Osteoblast (primary cell): ENCODE measurements at places on chromosomes 5 and 9. TPM values are rescaled to one million over a fixed set of nuclear protein-coding genes. Genes with fewer than 3 reads are reported as not detected.

DNA sequence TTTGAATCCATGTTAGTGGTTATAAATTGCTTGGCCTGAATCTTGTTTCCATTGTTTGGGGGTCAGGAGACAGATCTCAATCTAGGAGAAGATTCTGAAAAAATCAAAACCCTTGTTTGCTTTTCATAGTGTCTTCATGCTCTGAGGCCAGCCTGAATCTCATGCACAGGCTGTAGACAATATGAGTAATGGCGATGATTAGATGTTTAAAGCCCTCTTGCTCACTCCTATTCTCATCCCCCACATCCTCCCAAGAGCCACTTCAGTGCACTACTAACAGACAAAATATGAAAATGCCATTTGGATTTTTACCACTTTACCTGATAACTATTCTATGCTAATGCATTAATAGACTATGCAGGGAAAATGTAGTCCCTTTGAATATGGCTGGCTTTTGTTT lies 129.4 kb downstream of the NUDT12 start:
- peaks cover 58% of the 10 kb centered on the region for H3K4me1 ChIP-seq
- no peaks in the 10 kb centered on the region for H3K27me3 ChIP-seq
- peak; percentile 94 for DNase-seq
- H3K27ac ChIP-seq, result peak overlapping the region; percentile 62
- H3K4me3 ChIP-seq, result no peak overlapping the region

STC2 gene
- 431 and 558 TPM in 2 replicates for total RNA-seq

DNA sequence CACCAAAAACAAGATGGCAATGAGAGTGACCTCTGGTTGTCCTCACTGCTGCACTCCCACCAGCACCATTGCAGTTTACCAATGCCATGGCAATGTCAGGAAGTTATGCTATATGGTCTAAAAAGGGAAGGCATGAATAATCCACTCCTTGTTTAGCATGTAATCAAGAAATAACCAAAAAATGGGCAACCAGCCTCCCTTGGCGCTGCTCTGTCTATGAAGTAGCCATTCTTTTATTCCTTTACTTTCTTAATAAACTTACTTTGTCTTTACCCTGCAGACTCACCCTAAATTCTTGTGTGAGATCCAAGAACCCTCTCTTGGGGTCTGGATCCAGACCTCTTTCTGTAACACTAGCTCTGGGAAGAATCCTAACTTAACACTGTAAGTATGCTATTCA lies 127.4 kb upstream of the IFNE start:
- H3K27ac ChIP-seq, result no peak overlapping the region
- H3K36me3 ChIP-seq, result no peaks in the 10 kb centered on the region
- peaks cover 39% of the 10 kb centered on the region for H3K4me1 ChIP-seq
- H3K4me3 ChIP-seq, result no peak overlapping the region
- no peaks in the 10 kb centered on the region for H3K27me3 ChIP-seq

DNA sequence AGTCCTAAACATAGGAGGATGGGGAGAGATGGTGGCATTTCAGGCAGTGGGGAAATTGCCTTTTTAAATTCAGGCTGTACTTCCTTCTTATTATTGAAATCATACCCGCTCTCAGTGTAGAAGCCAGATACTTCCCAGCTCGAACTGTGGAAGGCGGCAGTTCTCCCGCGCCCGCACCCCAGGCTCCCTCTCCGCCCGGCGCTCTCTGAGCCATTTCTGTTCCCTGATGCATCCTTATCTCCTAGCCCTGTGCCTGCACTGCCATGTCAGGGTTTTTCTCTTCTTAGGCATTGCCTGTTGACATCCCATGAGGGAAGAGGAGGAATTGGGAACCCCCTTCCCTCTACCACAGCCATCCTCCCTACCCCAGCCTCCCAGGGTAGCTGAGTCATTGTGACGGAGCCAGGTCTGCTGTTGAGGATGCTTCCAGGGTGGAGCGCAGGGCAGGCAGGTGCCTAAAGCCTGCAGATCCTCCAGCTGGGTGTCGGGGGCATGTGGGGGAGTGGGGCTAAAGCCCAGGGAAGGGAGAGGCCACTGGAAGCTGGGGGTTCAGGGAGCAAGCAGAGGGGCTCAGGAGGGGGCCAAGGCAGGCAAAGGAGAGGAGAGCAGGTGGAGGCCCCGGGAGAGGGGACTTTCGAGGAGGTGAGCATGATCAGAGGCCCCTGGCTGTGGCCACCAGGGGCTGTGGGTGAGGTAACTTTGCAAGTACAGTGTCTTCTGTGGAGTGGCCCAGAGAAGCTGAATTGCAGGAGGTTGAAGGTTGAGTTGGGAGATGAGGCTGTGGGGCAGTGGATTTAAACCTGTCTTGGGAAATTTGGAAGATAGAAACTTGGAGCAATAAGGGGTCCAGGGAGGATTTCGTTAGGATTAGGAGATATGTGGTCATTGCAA lies 16.2 kb downstream of the LAMC3 start:
- DNase-seq, result peak; percentile 83
- H3K27me3 ChIP-seq, result peaks cover 9% of the 10 kb centered on the region
- no peak overlapping the region for H3K27ac ChIP-seq

- no peaks in the 10 kb centered on the region for H3K36me3 ChIP-seq
- no peak overlapping the region for H3K27ac ChIP-seq
- no peak overlapping the region for H3K4me3 ChIP-seq
- no peak for DNase-seq
These were observed 110.3 kb upstream of the SLIT3 start for GRCh38 chr5:169410996-169411783.

DOCK8 gene
- under 0.01 TPM in 2 replicates for total RNA-seq

DNA sequence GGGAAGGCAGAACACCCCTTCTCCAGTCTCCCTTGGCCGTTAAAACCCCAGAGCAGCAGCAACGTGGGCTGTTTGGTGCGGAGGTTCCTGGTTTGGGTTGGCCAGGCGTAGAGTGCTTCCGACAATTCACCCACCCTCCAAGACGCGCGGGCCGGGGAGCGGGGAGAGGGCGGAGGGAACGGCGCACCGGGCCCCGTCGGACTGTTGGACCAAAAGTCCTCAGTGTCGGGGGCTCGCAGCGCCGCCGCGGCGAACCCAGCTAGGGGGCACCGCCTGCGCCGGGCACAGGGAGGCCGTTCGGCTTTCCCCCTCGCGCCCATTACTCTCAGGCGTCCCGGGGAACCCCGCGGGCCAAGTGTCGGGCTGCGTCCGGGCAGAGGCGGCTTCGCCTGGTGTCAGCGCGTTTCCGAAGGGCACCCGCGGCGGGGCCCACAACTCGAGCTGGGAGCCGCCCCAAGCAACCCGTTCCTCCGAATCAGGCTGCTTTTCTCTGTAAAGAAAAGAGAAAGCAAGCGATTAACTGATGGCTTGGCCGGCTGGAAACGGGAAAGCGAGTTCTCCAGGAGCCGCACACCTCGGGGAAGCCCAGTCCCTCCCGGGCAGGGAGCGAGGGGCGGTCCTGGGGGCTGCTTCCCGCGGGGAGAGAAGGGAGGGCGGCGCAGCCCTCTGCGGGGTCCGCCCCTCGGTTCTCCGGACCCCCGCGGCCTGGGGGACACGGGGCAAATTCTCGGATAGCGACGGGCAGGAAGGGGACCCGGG lies 145.5 kb downstream of the ERCC6L2 start:
- DNase-seq, result peak; percentile 92
- H3K4me3 ChIP-seq, result peak overlapping the region; percentile 68
- no peak overlapping the region for H3K27ac ChIP-seq
- peaks cover 56% of the 10 kb centered on the region for H3K27me3 ChIP-seq

- no peak overlapping the region for H3K4me3 ChIP-seq
- no peaks in the 10 kb centered on the region for H3K4me1 ChIP-seq
- no peaks in the 10 kb centered on the region for H3K27me3 ChIP-seq
- DNase-seq, result no peak
These were observed 15.8 kb downstream of the SOHLH1 start for GRCh38 chr9:135683401-135684034.

GRCh38 chr5:140570058-140570457 lies 5.4 kb downstream of the SLC35A4 start:
- no peaks in the 10 kb centered on the region for H3K27me3 ChIP-seq
- H3K36me3 ChIP-seq, result peaks cover 27% of the 10 kb centered on the region
- peaks cover 16% of the 10 kb centered on the region for H3K4me1 ChIP-seq
- no peak overlapping the region for H3K27ac ChIP-seq

DNA sequence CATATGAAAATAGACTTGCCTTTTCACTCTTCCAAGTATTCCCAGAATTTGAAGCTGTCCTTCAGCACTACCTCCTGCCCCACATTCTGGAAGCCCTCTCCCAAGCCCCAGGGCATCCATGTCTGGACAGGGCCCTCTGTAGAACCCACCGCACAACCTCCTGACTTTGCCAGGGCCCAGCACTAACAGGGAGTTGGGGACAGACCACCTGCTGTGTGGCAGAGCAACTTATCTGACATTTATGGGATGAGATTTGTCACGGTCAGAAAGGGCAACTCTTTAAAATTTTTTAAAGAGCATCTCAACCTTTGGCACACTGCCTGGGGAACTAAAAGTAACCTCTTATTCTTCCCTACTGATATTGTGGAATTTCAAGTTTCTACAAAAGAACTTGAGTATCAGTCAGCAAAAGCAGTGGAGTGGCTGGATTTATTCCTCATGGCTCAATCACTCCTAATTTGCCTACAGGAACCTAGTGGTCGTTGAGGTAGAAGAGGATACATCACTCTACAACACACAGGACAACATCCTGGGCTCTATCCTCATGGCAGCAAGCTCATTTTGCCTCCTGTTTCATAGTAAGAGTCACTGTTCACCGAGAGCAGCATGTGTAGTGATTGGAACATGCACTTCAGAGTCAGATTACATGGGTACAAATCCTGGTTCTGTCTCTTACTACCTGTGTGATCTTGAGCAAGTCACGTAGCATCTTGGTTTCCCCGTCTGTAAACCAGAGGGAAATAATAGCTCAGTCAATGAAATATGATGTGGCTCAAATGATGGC lies 285.3 kb downstream of the ENC1 start:
- H3K36me3 ChIP-seq, result no peaks in the 10 kb centered on the region
- no peak overlapping the region for H3K4me3 ChIP-seq
- no peak for DNase-seq
- H3K27me3 ChIP-seq, result no peaks in the 10 kb centered on the region

IFT74 gene
- total RNA-seq, result 19.2 and 19.9 TPM in 2 replicates

NEUROG1 gene
- not detected in 2 replicates for total RNA-seq

- H3K27ac ChIP-seq, result peak overlapping the region; percentile 29
- no peak overlapping the region for H3K4me3 ChIP-seq
- H3K36me3 ChIP-seq, result no peaks in the 10 kb centered on the region
These were observed 76.3 kb downstream of the ZNF608 start for GRCh38 chr5:124669956-124670721.

GRCh38 chr5:150129813-150130492 lies 25.7 kb downstream of the PDGFRB start:
- H3K36me3 ChIP-seq, result peaks cover 97% of the 10 kb centered on the region
- peak overlapping the region; percentile 8 for H3K27ac ChIP-seq
- no peak overlapping the region for H3K4me3 ChIP-seq
- H3K27me3 ChIP-seq, result no peaks in the 10 kb centered on the region
- H3K4me1 ChIP-seq, result peaks cover 25% of the 10 kb centered on the region

DNA sequence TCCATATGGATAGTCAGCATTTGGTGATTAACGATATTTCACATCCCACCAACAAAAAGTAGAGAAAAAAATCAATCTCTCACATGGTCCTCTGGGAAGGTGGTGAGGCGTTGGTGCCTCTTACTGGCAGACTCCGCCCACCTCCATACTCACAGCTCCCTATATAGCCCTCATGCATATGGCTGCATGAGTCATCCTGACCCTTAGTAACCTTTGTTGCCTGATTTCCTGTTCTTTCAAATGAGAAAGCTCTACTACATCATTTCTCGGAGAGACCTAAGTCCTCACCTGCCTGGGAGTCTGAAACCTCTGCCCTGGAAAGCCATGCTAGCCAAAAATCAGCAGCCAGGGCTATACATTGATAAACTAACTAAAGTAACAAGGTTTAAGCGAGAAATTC lies 33.3 kb upstream of the ABCA1 start:
- H3K4me3 ChIP-seq, result no peak overlapping the region
- H3K4me1 ChIP-seq, result peaks cover 5% of the 10 kb centered on the region
- no peaks in the 10 kb centered on the region for H3K36me3 ChIP-seq
- H3K27me3 ChIP-seq, result no peaks in the 10 kb centered on the region

- peak; percentile 9 for DNase-seq
- no peak overlapping the region for H3K4me3 ChIP-seq
- H3K36me3 ChIP-seq, result no peaks in the 10 kb centered on the region
- no peaks in the 10 kb centered on the region for H3K27me3 ChIP-seq
- peaks cover 51% of the 10 kb centered on the region for H3K4me1 ChIP-seq
These were observed 42.0 kb downstream of the PDCD1LG2 start for GRCh38 chr9:5552301-5552700.

GRCh38 chr5:172303572-172304335 lies 20.2 kb upstream of the UBTD2 start:
- H3K36me3 ChIP-seq, result no peaks in the 10 kb centered on the region
- no peaks in the 10 kb centered on the region for H3K27me3 ChIP-seq
- H3K4me3 ChIP-seq, result no peak overlapping the region
- H3K27ac ChIP-seq, result no peak overlapping the region
- H3K4me1 ChIP-seq, result peaks cover 11% of the 10 kb centered on the region

DNA sequence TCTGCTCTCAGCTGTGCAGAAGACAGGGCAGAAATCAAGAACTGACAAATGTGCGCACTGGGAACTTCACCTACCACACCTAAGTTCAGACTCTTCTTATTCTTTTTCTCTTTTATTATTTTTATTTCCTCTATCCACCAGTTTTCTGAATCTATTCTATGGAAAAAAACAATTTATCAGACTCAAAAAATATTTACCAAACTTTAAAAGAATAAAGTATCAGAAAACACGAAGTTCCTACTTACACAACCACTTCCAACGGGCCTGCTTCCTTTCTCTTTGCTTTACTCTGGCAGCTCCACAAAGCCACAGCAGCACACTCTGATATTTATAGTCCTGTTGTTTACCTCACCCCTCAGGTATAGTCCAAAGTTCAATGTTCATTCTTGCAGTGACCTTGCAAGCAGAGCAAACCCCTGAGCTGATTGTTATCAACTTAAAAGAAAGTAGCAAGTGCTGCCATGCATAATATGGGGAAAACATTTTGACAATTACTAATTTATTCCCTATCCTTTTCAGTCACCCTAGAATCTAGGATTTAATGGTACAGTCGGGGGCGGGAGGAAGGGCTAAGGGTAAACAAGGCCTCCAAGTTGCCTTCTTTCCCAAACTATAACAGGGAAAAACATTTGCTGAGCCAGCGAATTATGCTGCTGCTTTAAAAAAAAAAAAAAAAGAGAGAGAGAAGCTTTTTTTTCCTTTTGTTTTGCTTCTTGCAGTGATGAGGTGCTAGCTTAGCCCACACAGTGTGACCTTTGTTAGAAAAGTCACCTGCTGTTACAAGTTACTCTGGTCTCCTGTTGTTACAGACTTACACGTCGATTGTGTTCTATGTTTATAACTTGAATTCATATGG lies at the start of gene SELENOP:
Gene SELENOP (minus strand): TSS at position 302 of the 856 bp plus-strand sequence. CDS start 3,539 bp downstream, outside the sequence.
- peak within 1 kb of the TSS; percentile 59 for H3K4me3 ChIP-seq
- H3K27me3 ChIP-seq, result no peaks in the 10 kb centered on the region
- H3K4me1 ChIP-seq, result peaks cover 12% of the 10 kb centered on the region
- peak; percentile 44 for DNase-seq
- H3K27ac ChIP-seq, result no peak within 1 kb of the TSS

TLX3 gene
- total RNA-seq, result not detected in 2 replicates

DNA sequence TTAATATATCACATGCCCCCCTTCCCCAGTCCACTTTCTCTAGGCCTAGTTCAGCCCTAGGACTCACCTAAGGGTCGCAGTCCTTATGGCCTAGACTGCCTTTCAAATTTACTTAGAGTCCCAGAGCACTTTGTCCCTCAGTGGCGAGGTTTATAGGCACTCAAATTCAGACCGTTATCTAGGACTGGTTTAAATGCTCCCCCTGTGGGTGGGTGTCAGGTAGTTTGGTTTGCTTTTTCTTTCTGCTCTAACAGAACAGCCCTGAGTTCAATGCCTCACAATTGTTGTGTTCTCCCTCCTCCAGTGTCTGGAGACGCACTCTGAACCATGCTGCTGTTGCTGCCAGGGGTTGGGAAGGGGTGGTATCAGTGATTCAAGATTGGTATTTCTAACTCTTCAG lies 317.1 kb downstream of the MAT2B start:
- no peaks in the 10 kb centered on the region for H3K27me3 ChIP-seq
- H3K4me3 ChIP-seq, result no peak overlapping the region
- H3K36me3 ChIP-seq, result no peaks in the 10 kb centered on the region
- DNase-seq, result no peak
- no peaks in the 10 kb centered on the region for H3K4me1 ChIP-seq

MLANA gene
- under 0.01 TPM in 1 of 2 replicates, not detected in the other for total RNA-seq
